ENCODE measurements at places on chromosomes 11 and 22. TPM values are rescaled to one million over a fixed set of nuclear protein-coding genes. Genes with fewer than 3 reads are reported as not detected.

The THOC5 gene
- 27.9 TPM for total RNA-seq

The PHLDA2 gene
- total RNA-seq, result 1.7 TPM

The ST13 gene
- total RNA-seq, result 152 TPM

The DEUP1 gene
- not detected for total RNA-seq

The ART1 gene
- total RNA-seq, result not detected

The SCN4B gene
- total RNA-seq, result 0.10 TPM

The BATF2 gene
- total RNA-seq, result not detected

The LRRC56 gene
- 0.94 TPM for total RNA-seq

The APOBEC3C gene
- total RNA-seq, result 9.2 TPM

The TRIM49 gene
- not detected for total RNA-seq

The HSPB2 gene
- not detected for total RNA-seq

Measured in mononuclear cell (primary cell).